Activated CD4-positive, alpha-beta T cell treated with anti-CD3 and anti-CD28 coated beads for 24 hours (primary cell): ENCODE measurements at places on chromosomes 16 and 17.

DNA sequence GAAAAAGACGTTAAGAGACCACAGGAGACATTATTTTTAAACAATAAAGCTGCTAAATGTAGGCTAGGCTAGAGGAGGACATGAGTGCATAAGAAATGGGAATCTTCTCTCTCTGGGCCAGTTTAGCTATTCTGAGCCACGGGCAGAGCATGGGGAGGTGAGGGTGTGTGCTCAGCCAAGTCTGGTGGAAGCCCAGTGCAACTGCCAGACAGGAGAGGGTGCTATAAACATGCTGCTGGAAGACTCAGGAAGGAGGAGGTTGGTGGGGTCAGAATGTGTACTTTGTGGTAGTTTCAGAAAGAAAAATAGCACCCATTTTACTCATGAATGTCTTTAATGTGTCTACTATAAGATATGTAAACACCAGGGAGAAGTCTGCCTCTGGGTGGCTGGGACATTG is 5.9 kb upstream of the SDK2 start:
- DNase-seq = no peak

DNA sequence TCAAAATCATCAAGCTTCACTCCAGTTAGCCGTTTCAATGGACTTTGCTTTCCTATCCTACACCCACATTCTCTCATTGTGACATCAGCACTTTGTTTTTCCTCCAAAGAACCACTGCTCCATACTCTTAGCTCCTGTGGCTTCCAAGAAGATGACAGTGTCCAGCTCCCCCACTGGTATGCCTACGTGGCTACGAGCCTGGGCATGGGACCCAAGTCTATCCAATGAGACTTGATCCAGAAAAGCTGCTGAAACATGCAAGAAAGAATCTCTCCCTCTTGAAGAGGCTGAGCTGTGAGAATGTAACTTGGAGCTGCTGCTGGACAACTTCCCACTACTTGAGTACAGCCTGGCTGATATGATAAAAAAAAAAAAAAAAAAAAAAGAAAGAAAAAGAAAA is 9.4 kb downstream of the TOX3 start:
- no peak for DNase-seq

DNA sequence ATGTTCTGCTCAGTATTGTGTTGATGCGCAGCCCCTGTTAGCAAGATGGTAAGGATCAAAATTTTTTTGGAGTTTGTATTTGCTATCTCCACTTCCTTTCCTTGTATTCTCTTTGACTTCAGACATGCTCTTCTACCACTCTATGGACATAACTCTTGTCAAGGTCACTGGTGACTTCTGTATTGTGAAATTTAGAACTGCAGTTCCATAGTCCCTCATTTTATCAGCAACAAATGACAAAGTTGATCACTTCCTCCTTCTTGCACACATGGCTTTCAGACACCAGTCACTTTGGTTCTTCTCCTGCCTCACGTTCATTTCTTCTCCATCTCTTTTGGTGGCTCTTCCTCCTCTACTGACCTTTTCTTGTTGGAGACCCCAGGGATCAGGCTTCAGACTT is 21.1 kb downstream of the COX11 start:
- no peak for DNase-seq

DNA sequence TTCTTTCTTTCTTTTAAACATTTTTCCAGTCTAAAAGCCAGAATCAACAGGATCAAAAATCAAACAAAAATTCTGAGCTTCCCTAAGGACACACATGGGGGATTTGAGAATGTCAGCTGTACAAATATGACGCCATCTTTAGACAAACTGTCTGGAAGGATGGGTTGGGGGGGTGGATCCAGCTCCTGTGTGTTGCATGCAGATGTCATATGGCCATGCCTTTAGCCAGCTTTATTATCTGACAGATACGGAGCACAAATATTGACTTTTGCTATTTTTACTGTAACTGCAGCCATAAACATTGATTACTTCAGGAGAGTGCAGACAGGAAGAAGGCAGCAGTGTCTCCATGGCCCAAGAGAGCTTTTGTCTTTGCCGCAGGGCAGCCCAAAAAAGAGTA is 279.4 kb upstream of the ELAC2 start:
- no peak for DNase-seq

GRCh38 chr17:77036841-77037381 is 103.9 kb upstream of the SEC14L1 start:
- no peak for DNase-seq

GRCh38 chr17:45170280-45170930 is 8.7 kb downstream of the HEXIM2 start:
- no peak for DNase-seq

GRCh38 chr17:80774643-80775281 is 216.9 kb upstream of the CHMP6 start:
- no peak for DNase-seq

GRCh38 chr16:85429776-85430522 is 183.2 kb upstream of the GSE1 start:
- DNase-seq = no peak

DNA sequence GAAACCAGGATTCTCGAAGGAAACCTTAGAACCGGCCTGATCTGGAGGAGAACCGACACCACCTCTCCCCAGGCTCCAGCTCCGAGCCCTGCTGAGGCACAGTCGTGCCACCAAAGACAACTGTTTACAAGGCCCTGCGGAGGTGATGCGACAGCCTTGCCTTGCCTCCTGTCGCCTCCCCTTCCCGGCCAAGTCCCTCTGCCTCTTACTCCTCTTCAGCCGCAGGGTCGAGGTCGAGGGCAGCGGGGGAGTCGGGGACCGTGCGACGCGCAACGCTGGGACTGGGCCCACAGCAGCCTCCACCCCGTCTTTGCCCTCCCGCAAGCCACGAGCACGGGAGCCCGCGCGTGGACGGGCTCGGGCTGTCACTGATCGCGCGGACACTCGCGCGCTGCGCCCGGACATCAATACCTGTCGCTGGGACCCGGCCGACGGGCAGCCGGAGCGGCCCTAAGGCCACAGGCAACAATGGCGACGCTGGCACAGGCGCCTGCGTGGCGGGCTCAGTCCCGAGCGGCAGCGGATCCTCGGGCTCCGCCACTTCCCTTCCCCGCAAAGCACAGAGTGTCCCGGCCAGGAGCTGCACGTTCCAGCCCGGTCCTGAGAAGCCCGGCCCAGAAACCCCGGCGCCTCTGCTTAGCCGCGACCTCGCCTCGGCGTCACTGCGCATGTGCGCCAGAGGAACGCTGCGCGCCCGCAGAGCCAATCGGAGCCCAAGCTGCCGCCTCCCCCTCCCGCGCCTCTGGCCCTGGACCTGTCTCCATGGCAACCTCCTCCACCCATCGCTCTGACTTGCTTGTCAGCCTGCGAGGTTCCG is at the start of gene ZNF287:
Gene ZNF287 (minus strand): TSS at position 664 of the 817 bp plus-strand sequence. CDS start 1,473 bp downstream, outside the sequence.
- peak; percentile 88 for DNase-seq

DNA sequence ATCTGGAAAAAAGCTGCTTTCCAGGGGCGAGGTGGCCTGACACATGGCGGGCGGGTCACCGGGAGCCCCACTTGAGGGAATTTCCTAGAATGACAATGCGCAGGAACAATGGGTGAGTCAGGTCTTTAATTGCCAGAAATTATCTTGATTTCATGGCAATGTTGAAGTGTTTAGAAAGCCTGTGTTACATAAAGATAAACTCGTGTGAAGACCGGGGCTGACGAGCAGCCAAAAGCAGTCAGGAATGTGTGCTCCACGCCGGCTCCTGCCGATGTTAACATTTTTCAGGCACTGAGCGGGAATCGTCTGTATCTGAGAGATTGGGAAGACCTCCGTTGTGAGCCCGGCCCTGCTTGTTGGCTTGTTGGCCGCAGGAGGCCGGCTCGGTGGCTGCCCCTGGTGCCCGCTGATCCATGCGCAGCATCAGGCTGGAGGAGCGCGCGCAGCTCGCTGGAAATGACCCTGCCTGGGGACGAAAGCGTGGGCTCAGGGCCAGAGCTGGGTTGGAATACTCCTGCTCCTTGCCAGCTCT is 353.1 kb downstream of the FOXL1 start:
- DNase-seq = no peak

DNA sequence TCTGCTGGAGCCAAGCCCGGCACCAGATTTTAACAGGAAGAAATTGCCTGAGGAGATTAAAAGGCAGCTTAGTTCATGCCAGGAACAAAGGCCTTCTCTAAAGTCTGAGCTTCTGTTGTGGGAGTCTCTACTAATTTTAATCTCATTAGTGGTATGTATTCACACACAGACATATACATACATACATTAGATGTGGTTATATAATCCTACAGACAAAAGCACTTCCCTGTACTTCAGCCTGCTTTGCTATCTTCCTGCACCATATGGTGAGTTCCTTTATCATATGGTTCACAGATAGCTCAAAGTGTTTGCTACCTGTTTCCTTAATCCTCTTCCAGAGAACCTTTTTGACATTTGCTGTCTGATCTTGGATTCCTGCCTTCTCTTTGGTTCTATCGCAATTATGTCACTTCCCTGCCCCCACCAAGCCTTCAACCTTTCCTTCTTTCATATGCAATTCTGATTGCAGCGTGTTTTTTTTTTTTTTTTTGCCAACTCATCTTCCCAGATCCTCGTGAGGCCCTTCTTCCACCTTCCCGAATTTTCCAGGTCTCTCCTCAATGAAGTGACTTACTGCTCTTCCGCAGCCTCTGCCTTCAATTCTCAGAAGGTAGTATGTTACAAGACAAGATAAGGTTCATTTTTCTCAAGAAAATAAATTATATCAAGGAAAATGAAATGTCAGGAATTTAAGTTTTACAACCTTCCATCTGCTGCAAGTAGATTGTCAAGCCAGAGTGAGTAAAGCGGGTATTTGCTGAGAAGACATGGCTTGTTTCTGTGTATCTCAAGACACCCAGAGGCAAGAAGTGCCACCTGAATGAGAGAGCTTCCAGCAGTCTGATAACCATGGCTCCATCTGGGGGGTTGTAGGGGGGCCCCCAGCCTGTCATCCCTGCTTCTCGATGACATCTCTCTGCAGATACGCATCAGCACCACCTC is 120.2 kb upstream of the CACNG3 start:
- no peak for DNase-seq

GRCh38 chr16:24499193-24499814 is 40.1 kb upstream of the RBBP6 start:
- DNase-seq = peak; percentile 5

- DNase-seq = no peak
These were observed 4.0 kb downstream of the ACBD4 start for GRCh38 chr17:45139533-45139920.

DNA sequence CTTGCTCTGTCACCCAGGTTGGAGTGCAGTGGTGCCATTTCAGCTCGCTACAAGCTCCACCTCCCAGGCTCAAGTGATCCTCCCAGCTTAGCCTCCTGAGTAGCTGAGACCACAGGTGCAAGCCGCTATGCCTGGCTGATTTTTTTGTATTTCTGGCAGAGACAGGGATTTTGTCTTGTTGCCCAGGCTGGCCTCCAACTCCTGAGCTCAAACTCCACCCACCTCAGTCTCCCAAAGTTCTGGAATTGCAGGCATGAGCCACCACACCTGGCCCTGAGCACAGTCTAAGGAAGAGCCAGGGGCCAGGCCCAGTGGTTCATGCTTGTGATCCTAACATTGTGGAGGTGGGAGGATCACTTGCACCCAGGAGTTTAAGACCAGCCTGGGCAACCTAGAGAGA is 21.8 kb upstream of the BCO1 start:
- no peak for DNase-seq
